ENCODE measurements at places on chromosomes 6 and 20.
A peak's percentile ranks its signal among the peaks of the same experiment; 100 is the strongest.

DNA sequence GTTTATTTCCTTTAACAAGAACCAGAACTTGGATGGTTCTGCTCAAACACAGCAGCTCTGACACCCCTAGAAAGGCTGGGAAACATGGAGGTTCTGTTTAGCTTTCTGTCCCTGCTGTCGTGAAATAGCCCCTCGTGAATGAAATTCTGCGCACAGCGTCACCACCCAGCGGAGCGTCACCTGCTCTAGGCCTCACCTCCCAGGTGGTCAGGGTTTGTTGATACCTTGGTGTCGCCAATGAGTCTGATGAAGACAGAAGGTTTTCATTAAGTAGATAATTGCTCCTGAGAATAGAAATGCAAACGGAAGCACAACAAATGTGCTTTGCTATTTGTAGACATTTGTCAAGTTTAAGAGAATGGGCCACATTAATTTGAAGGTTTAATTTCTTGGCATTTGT lies 135.1 kb downstream of the EDN3 start:
- no peak for DNase-seq

DNA sequence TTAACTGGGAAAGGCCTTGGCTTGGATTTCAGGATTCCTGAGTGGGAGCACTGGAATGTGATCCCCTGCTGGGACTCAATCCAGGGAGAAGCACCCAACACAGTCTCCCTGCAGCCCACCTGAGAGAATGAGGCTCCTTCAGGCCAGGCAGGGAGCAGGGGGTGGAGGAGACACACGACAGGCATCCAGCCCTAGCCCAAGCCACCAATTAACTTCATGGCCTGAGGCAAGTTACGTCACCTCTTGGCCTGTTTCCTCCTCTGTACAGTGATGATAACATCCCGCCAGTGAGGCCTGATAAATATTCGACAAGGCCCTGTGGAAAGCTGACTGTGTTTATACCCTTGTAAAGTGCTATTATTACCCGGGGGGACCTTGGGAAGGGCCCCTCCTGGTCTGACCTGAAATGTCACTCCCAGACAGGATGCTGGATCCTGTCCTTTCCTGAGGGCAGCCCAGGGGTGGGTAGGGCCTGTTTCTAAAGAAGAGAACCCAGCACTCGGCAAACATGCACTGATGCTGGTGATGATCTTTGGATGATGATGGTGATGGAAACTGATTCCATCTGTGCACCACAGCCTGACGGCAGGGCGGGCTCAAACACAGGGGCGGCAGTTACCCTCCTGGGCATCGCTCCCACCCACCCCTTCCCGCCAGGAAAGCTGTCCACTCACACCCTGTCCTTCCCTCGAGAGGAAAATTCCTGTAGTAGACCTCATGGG lies 12.4 kb downstream of the FRS3 start:
- no peak for DNase-seq

DNA sequence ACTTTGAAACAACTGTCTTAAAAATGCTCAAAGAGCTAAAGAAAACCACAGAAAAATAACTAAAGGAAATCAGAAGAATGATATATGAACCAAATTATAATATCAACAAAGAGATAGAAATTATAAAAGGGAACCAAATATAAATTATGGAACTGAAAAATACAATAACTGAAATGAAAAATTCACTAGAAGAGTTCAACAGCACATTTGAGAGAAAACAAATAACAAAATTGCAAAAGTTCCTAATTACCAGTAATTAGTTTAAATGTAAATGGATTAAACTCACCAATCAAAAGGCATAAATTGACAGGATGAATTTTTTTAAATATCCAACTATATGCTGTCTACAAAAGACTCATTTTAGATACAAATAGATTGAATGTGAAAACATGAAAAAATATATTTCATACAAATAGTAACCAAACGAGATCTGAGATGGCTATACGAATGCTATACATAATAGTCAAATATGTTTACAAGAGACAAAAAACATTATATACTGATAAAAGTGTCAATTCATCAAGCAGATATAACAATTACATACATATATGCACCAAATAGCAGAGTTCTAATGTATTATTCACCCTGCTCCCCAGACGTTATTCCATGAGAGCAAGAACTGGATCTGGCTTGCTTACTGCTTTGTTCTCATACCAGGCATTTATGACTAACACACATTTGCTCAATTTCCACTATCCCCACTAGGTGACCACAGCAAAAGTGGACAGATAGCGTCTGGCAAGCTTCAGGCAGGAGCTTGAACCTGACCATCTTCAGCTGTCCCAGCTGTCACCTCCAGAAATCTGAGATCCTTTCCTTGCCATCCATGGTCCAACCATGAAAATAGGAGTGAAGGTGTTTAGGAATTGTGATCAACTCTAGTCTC lies 72.4 kb upstream of the SIRPA start:
- no peak for DNase-seq

DNA sequence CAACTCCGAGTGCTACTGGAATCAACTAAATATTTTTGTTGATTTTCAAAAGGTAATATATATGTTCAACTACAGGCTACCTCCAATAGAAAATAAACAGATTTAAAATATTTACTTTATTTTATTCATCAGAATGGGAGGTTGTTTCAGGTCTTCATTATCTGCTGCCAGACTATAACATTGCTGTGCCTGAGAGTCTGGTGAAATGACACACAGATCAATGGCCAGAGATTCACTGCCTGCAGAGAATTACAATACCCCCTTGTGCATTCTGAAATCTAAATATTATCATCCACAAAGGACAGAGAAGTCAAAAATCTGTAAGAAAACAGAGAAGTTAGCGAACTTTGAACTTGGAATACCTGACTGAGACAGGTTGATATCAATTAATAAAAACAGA lies 667.8 kb upstream of the GJE1 start:
- DNase-seq = no peak

GRCh38 chr6:98844244-98845210 lies 10.2 kb downstream of the POU3F2 start:
- DNase-seq = no peak

DNA sequence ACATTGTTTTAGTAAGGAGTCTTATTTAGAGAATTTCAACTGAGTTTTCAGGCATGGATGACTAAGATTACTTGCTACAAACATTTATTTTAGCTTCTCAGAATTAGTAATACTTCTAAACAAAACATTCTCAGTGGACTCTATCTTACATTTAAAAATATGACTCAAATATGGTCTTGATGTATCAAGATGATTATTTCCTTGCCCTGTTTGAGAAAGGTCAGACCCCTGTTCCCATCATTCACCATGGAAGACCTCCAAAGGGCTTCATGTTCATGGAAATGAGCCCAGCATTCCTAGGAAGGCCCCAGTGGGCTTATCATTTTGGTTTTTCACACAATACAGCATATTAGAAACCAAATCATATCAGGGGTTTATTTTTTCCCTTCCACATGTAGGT lies 24.6 kb upstream of the TRPC4AP start:
- no peak for DNase-seq

- DNase-seq = no peak
These were observed 126.0 kb downstream of the RNASET2 start for GRCh38 chr6:166830185-166830890.

DNA sequence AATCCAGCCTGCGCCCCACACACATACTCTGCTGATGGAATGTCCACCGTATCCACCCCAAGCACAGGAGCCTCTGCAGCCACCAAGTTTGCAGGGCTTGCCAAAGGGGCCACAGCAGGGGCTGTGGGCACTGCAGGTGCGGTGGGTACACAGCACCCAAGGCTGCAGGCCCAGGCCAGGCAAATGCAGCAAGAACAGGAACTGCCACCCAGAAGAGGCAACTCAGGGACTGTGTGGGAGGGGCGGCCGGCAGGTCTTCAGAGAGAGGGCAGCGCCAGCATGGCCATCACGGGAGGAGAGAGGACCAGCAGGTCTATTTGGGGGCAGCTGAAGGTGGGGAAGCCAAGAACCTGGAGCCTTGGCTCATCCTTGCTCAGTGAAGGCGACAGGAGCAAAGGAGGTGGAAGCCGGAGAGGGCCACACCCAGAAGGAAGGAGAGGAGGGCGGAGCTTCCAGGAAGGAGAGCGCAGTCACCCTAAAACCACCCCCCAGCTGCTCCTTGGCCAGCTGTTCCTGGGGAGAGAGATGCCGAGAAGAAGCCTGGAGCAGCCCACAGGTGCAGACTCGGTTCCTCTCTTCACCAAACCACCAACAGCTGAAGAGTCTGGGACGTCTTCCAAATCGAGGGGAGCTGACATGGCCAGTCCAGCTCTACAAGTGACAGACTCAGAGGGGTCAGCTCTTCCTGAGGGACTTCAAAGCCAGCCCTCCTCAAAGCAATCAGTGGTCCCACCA lies 265.1 kb upstream of the CDYL start:
- DNase-seq = no peak

- DNase-seq = no peak
These were observed 167.7 kb upstream of the AFDN start for GRCh38 chr6:167659046-167659445.

- no peak for DNase-seq
These were observed 208.3 kb downstream of the PTPRK start for GRCh38 chr6:128311944-128312570.

- no peak for DNase-seq
These were observed 6.5 kb downstream of the MBOAT1 start for GRCh38 chr6:20205722-20206161.

DNA sequence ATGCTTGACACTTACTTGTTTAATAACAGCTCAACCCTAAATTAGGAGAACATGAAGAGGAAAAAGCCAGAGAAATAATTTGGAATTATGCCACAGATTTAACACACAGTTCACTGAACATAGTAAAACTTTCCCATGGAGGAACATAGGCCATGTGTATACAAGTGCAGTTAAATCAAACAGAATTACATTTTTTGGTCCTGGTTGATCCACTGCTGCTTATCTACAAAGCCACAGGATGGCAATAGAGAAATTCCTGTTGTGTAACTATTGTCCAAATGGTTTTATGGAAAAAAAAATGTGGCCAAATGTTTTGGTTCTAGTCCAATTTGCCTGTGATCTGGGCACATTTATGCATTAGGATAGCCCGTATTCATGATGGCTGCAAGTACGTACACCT lies 136.8 kb downstream of the ALDH8A1 start:
- DNase-seq = no peak

GRCh38 chr6:70079241-70079640 lies 212.9 kb downstream of the COL19A1 start:
- no peak for DNase-seq

DNA sequence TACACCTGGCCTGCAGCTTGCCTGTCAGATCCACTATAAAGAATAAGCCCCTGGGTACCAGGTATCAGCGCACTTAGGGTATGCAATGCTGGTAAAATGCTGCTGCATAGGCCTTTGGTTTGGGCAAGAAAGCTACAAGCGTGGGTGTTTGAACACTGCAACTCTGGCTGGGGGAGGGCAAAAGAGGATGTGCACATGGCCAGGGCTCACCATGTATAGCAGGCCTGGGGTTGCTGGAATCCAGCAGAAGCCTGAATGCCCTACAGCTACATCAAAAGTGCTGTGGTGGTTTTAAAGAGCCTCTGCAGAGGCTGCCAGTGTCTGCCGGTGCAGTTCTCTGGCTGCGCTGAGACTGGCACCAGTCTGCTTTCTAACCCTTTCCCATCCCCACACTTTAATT lies 51.7 kb downstream of the UQCC1 start:
- DNase-seq = no peak

DNA sequence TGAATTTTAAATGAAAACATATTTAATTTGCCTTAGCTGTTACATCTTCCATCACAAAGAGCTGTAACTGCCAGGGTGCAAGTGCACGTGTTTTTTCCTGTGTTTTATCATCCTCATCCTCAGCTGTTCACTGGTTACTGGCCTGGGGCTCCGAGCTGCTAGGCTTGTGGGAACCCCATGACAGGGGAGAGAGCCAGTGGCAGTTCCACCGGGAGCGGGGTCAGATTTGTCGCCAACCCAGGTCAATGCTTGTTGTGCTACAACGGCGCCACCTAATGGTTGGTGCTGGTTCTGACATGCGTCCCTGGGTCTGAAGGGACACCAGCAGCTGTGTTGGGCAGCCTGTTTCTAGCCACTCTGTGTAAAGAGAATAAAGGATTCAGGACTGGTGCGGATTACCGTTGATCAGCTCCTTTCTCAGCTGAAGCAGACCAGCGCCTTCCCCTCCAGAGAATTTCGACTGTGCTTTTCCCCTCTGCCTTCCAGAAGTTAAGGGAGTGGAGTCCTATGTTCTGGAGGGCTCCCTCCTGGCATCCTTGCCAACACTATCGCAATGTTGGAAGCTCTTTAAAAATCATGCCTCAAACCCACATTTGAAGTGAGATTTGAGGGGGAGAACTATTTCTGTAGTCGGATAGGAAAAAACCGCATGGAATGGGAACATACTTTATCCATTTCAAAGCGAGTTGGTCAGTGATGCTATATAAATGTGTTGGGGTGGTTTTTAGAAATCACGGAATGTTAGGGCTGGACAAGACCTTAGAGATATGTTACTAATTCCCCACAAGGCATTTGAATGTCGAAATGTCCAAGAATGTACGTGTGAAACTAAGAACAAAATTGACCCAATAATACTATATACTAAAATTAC lies 32.1 kb downstream of the SUMO4 start:
- peak; percentile 81 for DNase-seq

Measured in substantia nigra (tissue), 51 donors.